ENCODE measurements at places on chromosomes 4 and X.

DNA sequence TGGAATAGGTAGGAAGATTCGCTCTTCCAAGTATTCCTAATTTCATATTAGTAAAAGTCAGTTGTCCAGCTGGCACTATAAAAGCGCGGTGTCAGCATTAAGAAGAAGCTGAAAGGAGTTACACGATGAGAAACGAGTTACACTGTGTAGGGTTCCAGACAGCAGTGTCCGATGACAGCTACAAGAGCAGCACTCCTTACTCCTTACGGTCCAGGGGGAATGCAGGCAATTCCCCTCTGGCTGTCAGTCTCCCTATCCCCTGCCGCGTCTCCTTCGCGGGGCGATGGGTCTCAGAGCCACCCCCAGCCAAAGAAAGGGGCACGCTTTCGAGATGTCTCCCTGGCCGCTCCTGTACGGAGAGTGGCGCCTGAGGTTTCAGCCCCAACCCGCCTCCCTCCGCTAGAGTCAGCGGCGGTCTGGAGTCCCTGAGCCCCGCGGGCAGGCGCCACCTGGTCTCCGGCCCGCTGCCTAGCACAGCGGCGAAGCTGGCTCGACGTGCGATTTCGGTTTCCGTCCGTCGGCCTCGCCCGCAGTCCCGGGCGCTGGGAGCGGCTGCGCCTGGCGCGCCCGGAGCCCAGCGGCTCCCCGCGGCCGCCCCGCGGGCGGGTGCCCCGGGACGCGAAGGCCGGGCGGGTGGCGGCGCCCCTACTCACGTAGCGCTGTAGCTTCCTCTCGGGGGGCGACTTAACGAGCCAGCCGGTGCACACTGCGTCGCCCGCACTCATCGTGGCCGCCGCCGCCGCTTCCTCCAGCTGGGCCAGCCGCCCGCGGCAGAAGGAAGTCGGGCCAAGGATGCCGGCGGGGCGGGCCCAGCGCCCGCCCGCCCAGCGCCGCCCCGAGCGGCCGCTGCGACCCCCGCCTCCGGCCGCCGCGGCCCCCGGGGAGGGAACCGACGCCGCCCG, at the start of gene GAB3:
TSS of gene GAB3 (minus strand) at position 777 of the 902 bp plus-strand sequence. CDS start at position 725, 52 bp downstream.
- DNase-seq, result peak; percentile 37

DNA sequence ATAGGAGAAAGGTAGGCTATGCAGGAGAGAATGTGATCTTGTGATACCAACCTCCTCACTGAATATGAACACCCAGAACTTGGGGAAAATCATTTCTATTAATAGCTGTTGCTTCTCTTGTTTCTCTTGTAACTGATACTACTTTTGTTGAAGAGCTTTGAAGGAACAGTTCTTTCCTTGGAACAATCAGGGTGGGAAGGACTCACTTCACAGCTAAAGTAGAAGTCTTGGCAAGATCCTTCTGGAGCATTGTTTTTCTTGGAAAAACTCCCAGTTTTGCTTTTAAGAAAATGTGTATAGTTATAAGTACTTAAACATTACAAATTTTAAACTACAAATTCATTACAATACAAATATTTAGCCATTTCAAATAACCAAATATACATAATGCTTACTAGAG, 19.1 kb upstream of the XK start:
- no peak for DNase-seq

DNA sequence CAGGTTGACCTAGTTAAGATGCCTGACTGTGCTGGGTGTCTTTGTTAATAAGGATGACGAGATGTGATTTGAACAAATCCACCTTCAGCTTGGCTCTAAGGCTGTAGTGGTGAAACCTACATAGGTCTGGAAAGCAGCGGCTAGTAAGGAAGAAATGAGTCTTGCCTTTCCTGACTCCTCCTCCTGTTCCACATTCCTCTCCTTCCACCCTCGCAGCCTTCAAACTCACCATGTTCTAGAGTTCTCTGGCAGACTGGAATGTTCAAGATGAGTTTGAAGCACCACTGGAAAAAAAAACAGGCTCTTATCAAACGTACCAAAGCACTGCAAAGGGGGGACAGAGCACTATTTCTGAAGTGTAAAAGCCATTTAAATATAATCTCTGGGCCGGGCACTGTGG, 395.4 kb downstream of the BMPR1B start:
- DNase-seq, result no peak

DNA sequence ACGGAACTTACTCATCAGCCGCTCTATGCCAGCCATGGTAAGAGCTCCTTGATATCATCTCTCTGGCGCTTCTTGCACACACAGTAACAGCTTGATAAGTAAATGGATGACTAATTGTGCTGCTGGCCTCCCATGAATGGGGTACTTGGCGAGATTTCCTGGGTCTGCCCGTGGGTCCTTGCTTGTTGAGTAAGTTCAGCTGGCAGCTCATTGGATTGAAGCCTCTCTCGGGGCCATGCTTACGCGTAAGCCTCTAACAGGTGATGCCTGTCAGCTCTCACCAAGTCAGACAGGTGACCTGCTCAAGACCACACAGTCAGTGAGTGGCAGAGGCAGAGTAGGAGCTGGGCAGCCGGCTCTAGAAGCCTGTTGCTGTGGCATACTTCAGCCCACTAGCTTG, 7.7 kb downstream of the NSG1 start:
- DNase-seq, result no peak

- no peak for DNase-seq
These were observed 59.3 kb upstream of the CLDN34 start for GRCh38 chrX:9907645-9908387.

DNA sequence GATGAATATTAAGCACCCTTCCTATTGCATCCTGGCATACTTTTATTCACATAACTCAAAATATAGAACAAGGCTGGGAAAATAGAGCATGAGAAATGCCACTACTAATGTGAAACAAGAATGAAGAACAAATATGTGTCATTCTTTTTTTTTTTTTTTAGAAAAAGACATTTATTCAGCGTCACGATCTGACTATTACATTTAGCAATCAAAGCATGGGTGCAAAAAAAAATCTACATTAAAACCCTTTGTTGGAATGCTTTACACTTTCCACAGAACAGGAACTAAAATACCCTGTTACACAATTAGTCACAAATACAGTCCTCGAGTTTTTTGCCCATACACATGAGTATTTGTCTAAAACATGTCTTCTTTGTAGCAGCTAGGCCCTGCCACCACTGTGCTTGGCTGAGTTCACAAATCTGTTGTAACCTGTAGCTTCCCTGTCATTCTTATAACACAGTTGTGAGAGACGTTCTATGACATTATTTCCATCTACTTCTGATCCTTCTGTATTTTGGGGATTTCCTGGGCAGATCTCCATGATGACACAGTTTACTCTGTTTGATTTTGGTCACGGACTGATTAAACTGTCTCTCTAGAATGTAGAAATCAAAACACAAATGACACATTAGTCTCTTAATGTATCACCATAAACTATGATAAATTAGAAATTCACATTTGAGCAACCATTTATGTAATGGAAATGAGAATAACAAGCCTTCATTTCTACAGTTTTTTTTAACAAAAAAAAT, 9.4 kb upstream of the TET2 start:
- DNase-seq, result no peak

- DNase-seq, result no peak
These were observed 103.5 kb upstream of the SRD5A3 start for GRCh38 chr4:55242506-55242905.

DNA sequence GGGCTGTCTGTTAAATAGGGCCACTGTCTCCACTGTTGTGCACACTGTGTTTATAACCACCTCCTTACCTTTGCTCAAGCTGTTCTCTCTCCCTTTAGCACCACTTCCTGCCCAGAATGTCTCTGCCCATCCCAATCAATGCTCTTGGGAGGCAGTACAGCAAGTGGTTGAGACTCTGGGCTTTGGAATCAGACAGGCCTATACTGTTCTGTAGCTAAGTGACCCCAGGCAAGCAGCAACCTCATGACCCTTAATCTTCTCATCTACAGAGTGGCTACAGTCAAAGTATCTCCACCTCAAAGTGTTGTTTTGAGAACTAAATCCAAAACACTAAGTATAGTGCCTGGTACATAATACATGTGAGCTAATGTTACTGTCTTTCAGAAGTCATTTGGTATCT, 3.8 kb upstream of the TXK start:
- DNase-seq, result no peak

DNA sequence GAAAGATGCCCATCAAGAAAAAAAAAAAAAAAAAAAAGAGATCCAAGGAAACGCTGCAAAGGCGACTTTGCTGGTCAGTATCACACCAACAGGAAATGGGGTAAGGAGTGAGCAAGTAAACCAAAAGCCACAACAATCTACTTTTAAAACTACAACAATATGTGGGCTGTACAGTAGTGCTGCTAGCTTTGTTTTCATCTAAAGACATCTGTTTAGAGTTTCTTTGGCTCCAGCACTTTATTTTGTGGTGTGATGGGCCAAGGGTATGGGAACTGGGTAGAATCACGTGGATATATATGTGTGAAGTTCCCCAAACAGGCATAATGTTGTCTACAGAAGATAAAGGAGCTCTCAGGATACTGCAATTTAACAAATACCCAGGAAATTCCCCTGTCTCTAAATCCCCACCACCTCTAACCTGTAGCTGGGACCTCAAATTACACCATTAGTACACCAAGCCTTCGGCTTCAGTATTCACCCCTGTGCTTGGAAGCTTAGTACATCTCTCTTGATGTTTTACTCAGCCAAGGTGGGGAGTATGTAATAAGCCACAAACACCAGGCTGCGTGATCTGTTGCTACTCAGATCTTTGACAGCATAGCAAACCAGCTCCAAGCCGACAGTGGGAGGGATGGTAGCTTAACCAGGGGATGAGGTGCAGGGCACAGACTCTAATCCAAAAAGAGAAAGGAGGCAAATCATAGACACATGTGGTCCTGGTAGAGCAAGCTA, 207.9 kb downstream of the HS6ST2 start:
- no peak for DNase-seq

GRCh38 chrX:38800981-38801845, at the start of gene MID1IP1:
TSS of gene MID1IP1 (plus strand) at chrX:38801459. CDS start at chrX:38804947, 3,488 bp downstream.
- DNase-seq, result peak; percentile 57
